ENCODE measurements at places on chromosomes 7 and 10. TPM values are rescaled to one million over a fixed set of nuclear protein-coding genes. Genes with fewer than 3 reads are reported as not detected.

GRCh38 chr7:134891262-134891695 is 95.0 kb upstream of the AGBL3 start:
- DNase-seq: peak; percentile 80

DNAJC1 gene
- total RNA-seq: 12.0 TPM

MUC3A gene
- total RNA-seq: 0.19 TPM

INSYN2A gene
- not detected for total RNA-seq

PAX2 gene
- not detected for total RNA-seq

DNA sequence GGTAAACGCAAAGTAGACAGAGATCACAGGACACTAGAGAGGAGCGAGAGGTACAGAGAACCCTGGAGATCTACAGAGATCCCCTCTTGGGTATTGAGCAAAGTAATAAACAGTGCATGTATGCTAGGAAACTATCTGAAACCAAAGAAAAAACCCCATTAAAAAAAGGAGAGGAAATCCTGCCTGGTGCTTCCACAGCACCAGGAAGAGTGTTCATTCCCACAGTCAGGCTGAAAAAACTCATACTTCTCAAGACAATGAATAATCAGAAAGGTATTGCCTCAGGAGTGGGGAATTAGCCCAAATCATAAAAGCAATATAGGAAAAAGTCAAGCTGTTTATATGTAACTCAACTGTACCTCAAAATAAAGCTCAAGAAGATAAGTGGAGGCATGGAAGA is 59.1 kb downstream of the ANKRD26 start:
- no peak for DNase-seq

LIPF gene
- not detected for total RNA-seq

DNA sequence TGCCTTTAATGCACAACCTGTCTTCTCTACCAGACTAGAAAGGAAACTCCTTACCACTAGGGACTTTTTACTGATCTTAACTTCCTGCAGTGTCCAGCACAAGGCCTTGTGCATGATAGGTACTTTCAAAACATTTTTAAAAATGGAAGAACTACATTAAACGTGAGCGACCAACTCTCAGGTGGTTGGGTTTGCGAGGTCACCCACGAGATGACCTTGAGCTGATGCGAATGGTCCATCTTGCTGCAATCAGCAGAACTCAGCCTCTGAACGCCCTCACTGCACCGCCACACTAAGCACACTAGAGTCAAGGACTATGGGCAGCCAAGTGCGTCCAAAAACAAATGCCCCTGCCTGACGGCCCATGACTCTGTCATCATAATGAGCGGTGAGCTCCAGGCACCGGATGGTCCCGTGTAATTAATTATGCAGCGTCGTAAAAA is 34.9 kb upstream of the PTF1A start:
- no peak for DNase-seq

DNA sequence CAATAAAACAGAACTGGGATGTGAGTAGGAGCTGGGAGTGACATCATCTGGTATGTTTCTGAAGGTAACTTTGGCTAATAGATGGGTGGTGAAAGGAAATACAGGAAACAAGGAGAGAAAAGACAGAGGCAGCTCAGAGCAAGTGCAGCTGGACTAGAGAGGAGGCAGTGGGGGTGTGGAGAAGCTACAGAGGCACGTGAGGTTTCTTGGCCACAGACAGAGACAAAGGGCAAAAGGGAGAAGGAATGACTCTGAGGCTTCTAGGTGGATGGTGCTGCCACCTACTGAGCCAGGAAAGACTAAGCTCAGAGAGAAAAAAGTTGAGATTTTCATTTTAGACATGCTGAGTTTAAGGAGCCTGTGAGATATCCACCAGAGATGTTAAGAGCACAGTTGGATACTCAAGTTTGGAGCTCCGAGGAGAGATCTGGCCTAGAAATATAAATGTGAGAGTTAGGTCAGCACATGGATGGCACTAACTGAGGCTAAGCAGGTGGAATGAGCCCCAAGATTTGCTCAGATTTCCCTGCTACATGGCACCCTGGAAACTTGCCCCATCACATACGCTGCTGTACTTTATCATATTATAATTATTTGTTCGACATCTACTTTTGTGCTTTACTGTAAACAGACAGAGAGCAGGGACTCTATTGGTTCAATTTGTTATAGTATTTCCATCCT is 293.0 kb upstream of the IMMP2L start:
- DNase-seq: no peak

GRCh38 chr10:117137031-117137910 is 799 bp downstream of the VAX1 start:
- no peak for DNase-seq

All from left ventricle myocardium inferior (tissue), 1 donor.